Stimulated activated CD4-positive, alpha-beta T cell treated with anti-CD3 and anti-CD28 coated beads, TNF-alpha, amount 100 ng/mL, for 1 hour (primary cell): ENCODE measurements at places on chromosomes 4 and X.

DNA sequence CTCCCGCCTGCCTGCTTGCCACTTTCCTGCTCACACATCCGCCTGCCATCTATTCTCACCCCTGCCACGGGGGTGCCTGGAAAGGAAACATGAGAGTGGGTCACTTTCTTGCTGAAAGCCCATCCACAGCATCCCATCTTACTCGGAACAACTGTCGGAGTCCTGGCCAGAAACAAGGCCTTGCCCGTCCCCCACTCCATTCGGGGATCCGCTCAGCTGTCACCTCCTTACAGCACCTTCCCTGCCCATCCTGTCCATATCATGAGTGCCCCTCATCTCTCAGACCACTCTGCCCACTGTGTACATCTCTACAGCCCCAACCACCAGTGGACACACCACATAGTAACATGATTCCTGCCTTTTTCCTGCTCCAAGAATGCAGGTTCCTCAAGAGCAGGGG lies 6.4 kb downstream of the EVC2 start:
- DNase-seq = no peak

DNA sequence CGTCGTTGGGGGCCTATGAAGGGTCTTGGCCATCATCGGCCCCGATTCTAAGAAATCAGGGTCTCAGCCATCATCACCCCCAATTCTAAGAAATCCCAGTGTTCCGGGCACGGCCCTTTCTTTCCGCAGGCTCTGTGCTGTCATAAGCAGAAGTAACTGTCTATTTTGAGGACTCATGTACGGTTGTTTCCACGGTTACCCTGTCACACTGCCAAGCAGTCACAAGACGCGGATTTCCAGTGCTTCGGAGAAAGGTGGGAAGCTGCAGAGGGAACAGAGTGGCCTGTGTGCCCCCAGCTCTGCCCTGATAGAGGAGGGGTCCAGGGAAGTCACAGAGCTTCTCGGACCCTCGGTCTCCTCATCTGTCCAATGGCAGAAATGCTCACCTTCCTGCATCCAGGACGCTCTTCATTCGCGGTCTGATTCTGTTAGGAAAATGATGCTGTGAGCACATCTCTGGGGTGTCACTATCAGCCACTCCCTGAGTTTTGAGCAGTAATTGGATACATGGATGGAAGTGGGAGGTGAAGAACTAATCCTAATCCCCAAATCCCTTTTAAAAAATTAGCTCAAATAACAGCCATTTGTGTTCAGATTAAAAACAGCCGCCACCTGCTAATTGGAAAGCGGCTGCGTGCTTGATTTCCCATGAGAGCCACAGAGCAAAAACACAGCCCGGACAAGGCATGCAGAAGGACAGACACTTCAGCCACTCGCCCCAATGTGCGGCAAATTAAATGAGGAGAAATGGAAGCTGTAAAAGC lies 73.1 kb downstream of the WFS1 start:
- no peak for DNase-seq

- DNase-seq = no peak
Observed at GRCh38 chr4:8647626-8648025, 55.1 kb downstream of the CPZ start.

GRCh38 chr4:85756938-85757337 lies 282.0 kb downstream of the ARHGAP24 start:
- DNase-seq = no peak

DNA sequence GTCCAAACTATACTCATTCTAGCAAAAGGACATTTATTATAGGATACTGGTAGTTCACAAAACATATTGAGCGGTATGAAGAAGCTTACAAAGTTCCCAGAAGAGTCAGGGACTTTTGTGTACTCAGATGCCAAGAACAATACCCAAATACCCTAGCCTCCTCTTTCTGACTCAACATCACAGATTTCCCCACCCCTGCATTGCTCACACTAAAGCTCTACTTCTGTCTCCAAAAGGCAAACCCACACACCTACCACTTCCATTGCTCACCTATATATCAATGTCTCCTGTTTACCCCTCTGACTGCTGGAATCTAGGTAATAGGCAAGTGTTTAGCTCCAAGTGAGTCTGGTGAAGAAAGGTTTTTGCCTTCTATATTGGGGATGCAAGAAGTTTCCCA lies 100.7 kb upstream of the HCCS start:
- no peak for DNase-seq

DNA sequence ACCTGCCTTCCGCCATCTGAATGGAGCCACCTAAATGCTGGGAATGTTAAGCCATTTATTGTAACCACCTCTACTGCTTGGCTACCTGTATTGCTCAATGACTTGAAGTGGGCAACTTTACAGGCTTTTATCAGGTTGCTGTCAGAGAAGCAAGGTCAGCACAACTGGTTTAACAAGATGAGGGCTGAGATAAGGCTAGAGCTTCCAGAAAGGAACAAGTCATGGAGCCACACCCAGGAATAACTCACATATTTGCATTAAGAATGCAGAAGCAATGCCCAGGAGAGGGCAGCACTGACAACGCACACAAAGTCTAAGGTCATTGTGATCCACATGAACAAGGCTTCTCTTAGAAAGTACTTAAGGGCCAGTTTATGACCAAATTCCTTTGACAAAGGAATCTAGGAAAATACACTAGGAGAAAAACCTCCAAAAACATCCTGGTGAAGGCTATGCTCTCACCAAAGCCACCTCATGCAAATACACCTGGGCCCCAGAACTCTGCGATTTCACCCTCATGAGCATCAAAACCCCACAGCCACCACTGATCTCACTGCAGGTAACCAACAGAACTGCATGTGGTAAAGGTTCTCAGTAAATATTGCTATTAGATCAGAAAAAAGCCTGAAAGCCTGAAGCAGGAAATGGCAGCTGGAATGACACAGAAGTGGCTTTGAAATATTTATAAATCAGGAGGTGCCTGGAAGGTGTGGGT lies 15.0 kb upstream of the STS start:
- DNase-seq = no peak

DNA sequence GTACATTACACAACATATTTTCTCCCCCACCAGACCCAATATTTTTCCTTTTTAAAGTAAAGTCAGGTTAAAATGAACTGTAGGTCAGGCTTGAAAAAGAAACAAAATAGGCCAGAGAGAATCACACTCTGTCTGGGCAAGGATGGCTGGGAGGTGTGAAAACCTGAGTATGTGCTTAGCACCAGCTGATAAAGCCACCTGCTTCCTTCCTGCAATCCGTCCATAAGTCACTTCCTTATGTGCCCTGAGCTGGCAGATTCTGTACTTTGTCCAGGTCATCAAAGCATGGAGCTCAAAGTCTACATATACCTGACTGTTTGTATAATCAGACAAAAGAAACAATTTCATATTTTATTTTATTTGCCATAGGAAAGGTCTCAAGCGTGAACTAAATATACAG lies 37.7 kb downstream of the ANTXR2 start:
- DNase-seq = no peak
